Activated CD4-positive, alpha-beta T cell treated with anti-CD3 and anti-CD28 coated beads, Interleukin-2, amount 50 U/mL, for 24 hours (primary cell): ENCODE measurements at places on chromosomes 11 and 22.

GRCh38 chr11:47854667-47855066 lies 6.5 kb upstream of the NUP160 start:
- no peak for DNase-seq

- no peak for DNase-seq
These were observed 137.7 kb downstream of the WT1 start for GRCh38 chr11:32297611-32298011.

GRCh38 chr11:109707411-109707810 lies 285.4 kb downstream of the C11orf87 start:
- no peak for DNase-seq

- DNase-seq, result no peak
These were observed 1.5 kb downstream of the EHD1 start for GRCh38 chr11:64876835-64877341.

DNA sequence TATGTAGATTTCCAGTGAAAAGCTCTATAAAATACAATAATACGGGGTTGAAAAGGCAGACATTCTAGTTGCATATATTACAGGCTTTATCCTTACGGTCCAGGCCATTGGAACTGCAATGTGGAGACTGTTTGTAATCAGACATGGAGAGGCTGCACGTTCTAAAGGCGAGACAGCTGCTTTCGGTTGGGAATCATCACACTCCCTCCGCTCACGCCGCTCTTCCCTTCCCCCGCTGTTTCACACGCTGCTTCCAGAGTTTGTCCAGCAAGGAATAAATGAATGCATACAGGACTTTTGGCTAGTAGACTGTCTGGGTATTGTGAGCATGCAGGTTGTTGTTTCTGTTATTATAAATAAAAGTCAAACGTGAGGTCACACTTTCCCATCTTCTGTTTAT lies 13.5 kb upstream of the EFCAB6 start:
- no peak for DNase-seq

DNA sequence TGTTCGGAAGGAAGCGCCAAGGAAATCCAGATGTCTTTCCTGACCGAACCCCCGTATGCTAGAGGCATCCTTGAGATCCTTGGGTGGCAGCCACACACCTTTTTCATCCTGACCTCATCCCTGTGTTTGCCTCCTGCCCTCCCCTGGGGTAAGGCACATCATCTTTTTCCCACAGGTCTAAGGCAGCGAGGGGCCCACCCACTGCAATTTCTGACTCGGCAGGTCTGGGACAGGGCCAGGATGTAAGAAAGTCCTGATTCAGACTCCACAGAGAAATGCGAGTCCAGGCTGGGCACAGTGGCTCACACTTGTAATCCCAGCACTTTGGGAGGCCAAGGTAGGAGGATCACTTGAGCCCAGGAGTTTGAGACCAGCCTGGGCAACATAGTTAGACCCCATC lies 10.5 kb downstream of the ZMAT5 start:
- no peak for DNase-seq

- no peak for DNase-seq
These were observed 3.3 kb downstream of the TMEM109 start for GRCh38 chr11:60917267-60917666.

DNA sequence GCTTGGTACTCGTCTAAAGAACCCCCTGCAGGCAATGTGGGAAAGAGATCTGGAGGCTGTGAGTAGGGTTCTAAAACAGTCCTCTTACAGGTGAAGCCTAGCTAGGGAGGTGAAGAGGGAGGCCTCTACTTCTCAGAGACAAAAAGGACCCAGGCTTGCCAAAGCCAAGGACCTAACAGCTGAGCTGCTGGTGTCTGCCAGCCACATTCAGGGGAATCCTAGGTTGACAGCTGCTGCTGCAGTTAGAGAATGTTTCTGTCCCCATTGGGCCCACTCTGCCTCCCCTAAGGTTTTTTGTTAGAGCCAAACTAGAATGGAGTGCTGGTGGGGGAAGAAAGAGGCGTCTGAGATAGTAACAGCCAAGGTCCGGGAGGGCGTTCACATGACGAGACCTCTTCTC lies 26.6 kb upstream of the TLCD5 start:
- no peak for DNase-seq

DNA sequence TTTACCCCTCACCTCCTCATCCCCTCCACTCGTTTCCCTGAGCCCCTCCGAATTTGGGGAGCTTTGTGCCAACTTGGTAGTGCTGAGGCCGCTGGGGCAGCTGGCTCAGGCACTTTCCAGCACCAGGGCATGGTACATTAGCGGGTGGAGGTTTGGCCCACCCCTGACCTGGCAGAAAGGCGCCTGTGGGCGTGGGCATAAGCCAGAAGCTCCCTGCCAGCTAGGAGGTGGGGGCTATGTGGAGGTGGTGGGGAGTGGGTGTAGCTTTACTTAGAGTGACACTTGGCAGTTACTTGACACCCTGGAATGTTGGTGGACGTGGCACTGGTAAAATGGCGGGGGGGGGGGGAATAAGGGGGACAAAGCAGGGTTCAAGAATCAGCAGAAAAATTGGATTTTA lies 10.3 kb upstream of the IGF2 start:
- no peak for DNase-seq

DNA sequence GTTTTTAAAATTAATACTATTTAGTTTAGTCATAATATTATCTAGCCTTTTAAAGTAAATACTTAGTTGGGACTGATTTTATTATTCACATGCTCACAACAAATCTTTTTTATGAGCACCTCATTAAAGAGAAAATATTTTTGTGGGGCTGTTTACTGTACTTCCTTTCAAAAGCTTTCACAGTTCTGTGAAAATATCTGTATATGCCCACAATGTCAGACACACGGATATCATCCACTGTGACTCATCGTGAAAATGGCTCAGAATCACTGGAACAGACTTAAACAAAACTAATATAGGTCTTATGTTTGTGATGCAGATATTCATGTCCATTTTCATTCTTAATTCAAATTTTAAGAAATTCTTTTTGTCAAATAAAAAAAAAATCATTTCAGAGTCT lies 305.2 kb downstream of the RAB38 start:
- no peak for DNase-seq

GRCh38 chr11:87323899-87324298 lies 286.2 kb downstream of the TMEM135 start:
- DNase-seq, result no peak

DNA sequence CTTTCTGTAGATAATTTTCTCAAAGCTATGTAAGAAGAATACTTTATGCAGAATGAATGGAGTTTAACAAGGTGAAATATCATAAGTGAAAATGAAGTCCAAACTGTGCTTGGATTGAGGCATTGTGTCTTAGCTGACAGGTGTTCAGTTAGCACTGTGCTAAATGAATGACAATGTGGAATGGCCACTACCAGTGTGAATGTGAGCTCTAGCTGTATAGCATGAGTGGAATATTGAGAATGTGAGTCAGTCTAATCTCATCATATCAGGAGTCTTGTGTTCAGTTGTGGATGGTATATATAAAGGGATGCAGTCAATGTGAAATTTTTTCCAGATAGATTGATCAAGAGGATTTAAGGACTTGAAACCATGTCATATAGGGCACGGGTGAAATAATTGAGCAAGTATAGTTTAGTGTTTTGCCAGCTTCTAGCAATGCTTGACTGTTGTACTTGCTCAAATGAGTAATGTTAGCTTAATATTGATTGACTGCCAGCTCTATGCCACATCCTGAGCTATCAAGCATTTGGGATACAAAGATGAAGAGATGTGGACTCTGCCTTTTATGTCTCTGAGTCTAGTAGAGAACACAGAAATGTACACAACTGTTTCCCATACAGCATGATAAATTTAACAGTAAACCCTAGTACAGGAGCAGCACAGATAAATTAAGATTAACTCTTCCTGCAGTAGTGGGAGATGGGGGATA lies 10.6 kb upstream of the RAG2 start:
- DNase-seq, result no peak

GRCh38 chr11:42720716-42721563 lies 590.9 kb upstream of the API5 start:
- no peak for DNase-seq

- no peak for DNase-seq
These were observed 10.1 kb upstream of the FANCF start for GRCh38 chr11:22635689-22636088.

- no peak for DNase-seq
These were observed 61.6 kb downstream of the CASP12 start for GRCh38 chr11:104836691-104837090.

GRCh38 chr22:44628835-44629234 lies 73.2 kb upstream of the PRR5 start:
- DNase-seq, result no peak

- DNase-seq, result no peak
These were observed 286.7 kb downstream of the MN1 start for GRCh38 chr22:27514601-27515523.

DNA sequence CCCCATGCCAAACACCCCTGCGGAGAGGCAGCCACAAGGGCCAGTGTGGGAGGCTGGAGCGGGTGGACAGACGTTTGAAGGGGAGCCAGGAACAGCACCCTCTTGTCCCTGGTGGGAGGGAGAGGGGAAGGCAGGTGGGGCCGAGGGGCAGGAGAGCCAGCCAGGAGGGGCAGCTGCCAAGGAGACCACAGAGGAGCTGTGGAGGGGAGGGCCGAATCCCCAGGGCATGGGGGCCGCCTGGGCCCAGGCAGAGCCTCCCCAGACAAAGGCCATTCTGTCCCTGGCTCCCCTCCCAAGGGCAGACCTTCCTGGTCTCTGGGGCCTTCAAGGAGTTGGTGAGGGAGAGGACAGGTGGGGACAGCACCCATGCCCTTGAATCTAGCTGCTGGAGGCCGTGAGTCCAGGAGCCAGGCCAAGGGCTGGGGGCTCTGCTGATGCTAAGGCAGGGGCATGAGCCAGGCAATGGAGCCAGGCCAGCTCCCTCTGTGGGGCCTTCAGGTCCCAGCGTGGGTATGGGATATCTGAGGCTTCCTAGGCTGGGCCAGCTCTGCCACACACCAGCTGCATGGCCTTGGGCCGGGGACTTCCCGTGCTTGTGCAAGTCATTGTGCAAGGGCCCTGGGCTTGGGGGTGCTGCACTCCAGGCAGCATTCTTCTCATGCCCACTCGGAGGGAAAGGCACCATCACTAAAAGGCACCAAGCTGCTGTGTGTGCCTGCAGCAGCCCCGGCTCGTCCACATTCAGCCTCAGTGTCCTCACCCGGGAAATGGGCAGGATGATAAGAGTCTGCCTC lies 11.4 kb downstream of the EMID1 start:
- no peak for DNase-seq

DNA sequence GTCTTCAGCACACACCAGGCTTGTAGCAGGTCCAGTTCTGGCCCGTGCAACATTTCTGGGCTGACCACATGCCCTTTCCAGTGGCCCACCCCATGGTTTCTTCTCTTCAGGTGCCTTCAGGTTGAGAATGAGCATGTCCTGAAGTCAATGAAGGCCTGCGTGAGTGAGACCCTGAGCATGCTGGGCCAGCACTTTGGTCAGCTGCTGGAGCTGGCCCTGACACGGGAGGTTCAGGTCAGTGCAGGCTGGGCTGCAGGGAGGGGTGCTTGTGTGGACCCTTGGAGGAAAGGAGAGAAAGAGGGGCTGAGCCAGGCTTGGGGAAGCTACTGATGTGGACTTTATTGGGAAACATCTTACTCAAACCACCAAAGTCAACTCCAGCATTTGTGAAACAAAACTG lies 63.5 kb downstream of the INSC start:
- no peak for DNase-seq

DNA sequence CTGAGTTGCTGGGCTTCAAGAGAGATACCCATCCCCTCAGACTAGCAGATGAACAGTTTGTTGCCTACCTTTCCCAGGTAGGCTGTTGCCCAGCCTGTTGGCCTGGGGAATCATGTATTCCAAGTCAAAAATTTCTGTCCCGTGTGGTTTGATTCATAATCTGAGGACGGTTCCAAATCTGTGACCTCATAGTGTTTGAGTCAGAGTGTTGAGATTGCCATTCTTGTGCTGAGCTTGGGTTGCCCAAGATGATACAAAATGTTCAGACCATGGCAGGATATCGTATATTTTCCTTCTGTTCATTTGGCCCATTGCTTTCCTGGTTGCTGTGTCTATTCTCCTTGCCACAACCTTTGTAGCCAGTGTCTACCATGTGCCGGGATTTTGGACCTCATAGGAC lies 64.3 kb downstream of the CYB5R2 start:
- DNase-seq, result no peak

DNA sequence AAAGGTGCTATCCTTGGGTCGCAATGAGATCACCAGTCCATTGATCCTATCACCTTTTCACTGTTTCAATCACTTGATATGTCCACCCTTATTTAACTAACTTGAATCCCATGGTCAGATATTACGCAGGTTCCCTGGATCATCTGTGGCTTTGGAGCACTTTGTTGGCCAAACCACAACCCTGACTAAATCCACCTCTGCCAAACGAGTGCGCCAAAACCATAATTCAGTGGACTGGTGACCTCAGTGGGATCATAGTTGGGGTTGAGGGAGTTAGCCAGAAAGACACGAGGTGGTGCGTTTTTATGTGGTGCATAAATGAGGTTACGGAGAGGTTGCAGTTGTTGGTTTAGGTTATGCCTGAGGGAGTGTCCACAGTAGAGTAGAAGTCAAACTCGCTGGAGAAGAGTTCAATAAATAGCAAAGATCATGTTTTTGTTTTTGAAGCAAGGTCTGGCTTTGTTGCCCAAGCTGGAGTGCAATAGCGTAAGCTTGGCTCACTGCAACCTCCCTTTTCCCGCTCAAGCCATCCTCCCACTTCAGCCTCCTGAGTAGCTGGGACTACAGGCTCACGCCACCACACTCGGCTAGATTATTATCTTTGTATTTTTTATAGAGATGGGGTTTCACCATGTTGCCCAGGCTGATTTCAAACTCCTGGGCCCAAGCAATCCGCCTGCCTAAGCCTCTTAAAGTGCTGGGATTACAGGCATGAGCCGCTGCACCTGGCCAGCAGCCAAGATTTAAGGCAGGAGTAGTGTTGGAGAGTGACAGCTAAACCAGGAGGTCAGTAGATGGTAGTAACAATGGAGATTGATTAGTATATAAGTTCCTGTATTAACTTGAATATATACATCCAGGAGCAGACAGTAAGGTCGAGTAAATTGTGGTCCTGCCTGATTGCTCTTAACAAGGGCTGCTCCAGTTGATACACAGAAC lies 4.5 kb downstream of the FOXR1 start:
- DNase-seq, result no peak

- no peak for DNase-seq
These were observed 30.7 kb upstream of the TEF start for GRCh38 chr22:41351011-41351410.

- DNase-seq, result no peak
These were observed 321.0 kb downstream of the NTM start for GRCh38 chr11:131691181-131692041.

GRCh38 chr11:122273476-122274191 lies 157.6 kb upstream of the BLID start:
- no peak for DNase-seq

DNA sequence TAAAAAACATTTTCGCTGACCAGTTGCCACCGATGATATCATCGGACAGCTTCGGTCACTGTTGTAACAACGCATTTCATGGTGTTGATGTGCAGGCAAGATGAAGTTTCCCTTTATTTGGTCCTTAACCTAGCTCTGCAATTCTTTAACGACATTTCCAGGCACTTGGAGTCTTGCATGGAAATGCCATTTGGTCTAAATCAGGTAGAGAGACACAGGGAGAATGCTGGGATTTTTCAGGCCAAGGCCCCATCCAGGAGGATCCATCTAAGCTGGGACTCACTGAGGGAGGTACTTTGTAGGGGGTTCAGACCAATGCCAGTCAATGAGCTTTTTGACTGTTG lies 121.5 kb upstream of the RCN1 start:
- DNase-seq, result no peak

GRCh38 chr11:1810761-1811160 lies 24.0 kb upstream of the SYT8 start:
- DNase-seq, result no peak

GRCh38 chr22:31425331-31426050 lies 26.1 kb downstream of the DRG1 start:
- no peak for DNase-seq
